ENCODE measurements at places on chromosomes 5 and 9.

DNA sequence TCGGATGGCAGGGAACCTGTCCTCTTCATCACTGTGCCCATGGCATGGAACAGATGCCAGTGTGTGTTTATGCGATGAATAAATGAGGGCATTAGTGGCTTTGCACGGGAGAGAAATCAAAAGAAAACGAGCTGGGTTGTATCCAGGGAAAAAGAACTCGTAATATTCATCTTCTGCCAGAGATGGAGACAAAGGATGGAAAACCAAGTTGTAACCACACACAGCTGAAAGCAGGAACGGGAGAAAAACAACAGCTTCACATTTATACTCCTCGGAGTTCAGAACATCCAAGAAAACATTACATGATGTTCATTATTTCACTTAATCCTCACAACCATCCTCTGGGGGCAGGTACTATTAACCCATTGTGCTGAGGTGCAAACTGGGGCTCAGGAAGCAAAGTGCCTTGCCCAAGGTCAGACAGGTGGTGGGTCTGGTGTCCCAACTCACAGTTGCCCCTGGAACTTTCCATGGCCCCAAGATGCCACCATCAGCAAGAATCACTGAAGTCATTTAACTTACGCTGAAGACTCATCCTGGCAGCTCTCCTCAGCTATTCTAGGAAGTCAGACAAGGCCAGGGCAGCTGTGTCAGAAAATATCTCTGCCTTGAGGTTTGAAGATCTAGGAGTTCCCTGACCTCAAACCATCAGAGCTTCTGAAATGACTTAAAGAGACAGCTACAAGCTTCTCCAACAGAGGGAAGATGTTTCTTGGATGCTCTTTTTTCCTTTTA lies 250.4 kb downstream of the NSG2 start:
- DNase-seq = peak; percentile 7

- no peak for DNase-seq
Measured at GRCh38 chr5:17228821-17229291, 11.4 kb downstream of the BASP1 start.

- no peak for DNase-seq
Measured at GRCh38 chr9:123432331-123433236, 76.6 kb downstream of the CRB2 start.

GRCh38 chr5:80181618-80182211 lies 74.1 kb downstream of the SERINC5 start:
- DNase-seq = no peak

DNA sequence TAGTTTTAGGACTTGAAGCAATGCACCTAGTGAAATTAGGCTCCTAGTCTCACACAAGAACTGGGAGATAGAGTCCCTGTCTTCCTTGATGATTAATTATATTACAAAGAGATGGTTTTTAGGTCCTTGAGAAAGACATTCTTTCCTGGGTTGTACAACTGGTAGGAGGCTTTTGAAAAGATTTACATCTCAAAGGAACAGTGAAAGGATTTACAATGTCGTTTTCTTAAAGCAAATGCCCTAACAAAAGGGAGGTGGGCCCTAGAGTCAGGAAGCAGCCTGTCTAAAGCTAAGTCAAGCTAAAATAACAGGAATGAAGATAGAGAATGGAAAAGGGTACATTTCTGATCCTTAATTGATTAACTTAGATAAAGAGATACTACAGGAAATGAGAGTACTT lies 102.2 kb upstream of the IL7R start:
- no peak for DNase-seq

Measured in type B pancreatic cell (in vitro differentiated cells).